ENCODE measurements at places on chromosomes 5 and 9. TPM values are rescaled to one million over a fixed set of nuclear protein-coding genes. Genes with fewer than 3 reads are reported as not detected.

The PLPPR1 gene
- total RNA-seq, result not detected

The MBLAC2 gene
- total RNA-seq, result 3.0 TPM

The CDH9 gene
- total RNA-seq, result not detected

The PCDHGA12 gene
- 7.4 TPM for total RNA-seq

The ACSL6 gene
- total RNA-seq, result under 0.01 TPM

The CDX1 gene
- not detected for total RNA-seq

The MYMK gene
- total RNA-seq, result not detected

Data from bronchial smooth muscle cell (primary cell).